RPMI7951 (cell line): ENCODE measurements at places on chromosomes 3 and 15. TPM values are rescaled to one million over a fixed set of nuclear protein-coding genes. Genes with fewer than 3 reads are reported as not detected.

GRCh38 chr3:55512571-55513343, 25.7 kb upstream of the WNT5A start:
- no peak for DNase-seq

The SLC12A1 gene
- total RNA-seq, result 0.10 TPM in 1 of 2 replicates, not detected in the other

The C3orf85 gene
- not detected in 2 replicates for total RNA-seq

DNA sequence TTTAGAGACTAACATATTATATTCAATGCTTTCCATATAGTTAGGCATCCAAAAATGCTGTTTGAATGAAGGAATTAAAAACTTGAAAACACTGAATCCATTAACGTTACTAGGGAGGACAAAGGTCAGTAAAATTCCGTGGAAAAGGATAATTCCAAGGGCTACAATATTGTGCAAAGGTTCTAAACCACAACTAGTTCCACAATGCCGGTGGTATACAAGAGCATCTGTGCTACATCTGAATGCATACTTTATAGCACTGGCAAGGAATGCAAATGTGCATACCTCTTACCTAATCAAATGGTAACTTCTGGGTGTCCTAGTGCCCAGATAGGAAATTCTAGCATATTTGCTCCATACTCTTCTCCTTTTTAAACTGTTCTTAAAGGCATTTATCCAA, 2.2 kb downstream of the ICE2 start:
- peak; percentile 57 for DNase-seq

The EFCAB12 gene
- 0.20 TPM in 1 of 2 replicates, not detected in the other for total RNA-seq

- DNase-seq, result no peak
Observed at GRCh38 chr3:116808725-116809124, 99.1 kb downstream of the TUSC7 start.

GRCh38 chr3:152428577-152428976, 159.8 kb downstream of the MBNL1 start:
- no peak for DNase-seq

GRCh38 chr3:182323126-182323700, 470.1 kb upstream of the ATP11B start:
- DNase-seq, result no peak

The CD200R1 gene
- total RNA-seq, result 0.48 TPM in 1 of 2 replicates, not detected in the other

DNA sequence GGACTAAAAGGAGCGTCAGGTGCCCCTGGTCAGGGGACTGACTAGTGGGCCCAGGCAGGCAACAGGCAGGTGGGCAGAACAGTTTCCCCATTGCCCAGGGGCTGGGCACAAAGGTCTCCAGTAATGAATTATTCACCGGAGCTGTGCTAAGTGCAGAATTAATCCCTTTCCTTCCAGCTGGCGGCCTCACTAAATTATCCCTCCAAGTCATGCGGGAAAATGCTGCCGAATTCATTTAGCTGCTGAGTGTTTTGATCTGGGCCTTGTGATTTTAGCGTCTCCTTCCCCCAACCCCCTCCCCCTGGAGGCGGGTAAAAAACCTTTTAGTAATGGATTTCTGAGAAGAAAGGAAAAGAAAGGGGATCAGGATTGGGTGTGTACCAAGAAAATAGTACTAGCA, 47.2 kb downstream of the CCDC33 start:
- no peak for DNase-seq

The GOLGA6L10 gene
- total RNA-seq, result 0.10 and 0.24 TPM in 2 replicates

DNA sequence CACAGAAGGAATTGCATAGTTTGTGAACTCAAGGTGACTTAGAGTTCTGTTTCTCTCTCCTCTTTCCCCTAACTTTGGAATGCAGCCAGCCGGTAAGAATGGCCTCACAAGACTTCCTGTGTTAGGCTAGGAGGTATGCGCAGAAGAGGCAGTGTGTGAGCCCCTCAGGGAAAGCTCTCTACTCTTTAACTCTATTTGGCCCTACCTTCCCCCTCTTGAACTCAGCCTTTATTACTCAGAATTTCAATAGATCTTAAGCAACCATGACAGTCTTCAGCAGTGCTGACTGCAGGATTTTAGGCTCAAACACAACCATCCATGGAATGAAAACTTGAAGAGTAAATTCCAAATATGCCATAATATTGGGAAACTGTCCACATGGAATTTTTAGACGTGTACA, 209.5 kb downstream of the DTWD1 start:
- peak; percentile 50 for DNase-seq

DNA sequence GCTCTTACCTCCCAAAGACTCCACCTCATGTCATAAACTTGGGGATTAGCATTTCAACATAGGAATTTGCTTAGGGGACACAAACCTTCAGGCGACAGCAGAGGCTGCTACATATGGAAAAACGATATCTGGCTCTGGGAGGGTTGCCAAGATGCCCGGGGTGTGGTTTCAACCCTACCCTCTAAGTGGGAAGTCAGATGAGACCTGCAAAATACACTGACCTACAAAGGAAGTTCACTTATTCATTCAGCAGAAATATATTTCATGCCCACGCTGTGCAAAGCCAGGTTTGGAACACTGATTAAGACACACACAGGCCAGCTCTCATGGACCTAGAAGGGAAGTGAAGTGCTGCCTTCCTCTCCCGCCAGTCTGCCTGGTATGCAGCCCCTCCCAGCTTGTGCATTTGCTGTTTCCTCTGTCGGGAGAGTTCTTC, 239.3 kb downstream of the FEZF2 start:
- DNase-seq, result peak; percentile 87

The EXOSC7 gene
- 52.0 and 69.7 TPM in 2 replicates for total RNA-seq
